ENCODE measurements at places on chromosomes 4 and X.

GRCh38 chrX:132810964-132811712 is 147.3 kb downstream of the HS6ST2 start:
- DNase-seq, result no peak

GRCh38 chr4:139978692-139979091 is 175.3 kb downstream of the MAML3 start:
- DNase-seq, result no peak

- no peak for DNase-seq
Measured at GRCh38 chr4:81509822-81510221, 38.1 kb upstream of the RASGEF1B start.

GRCh38 chr4:26938516-26938915 is 77.9 kb downstream of the STIM2 start:
- DNase-seq, result no peak

GRCh38 chr4:119521268-119521667 is 107.3 kb downstream of the PDE5A start:
- no peak for DNase-seq

GRCh38 chr4:121050300-121050699 is 22.0 kb downstream of the NDNF start:
- DNase-seq, result no peak

GRCh38 chr4:82866706-82867385 is 24.1 kb downstream of the SEC31A start:
- DNase-seq, result no peak

All from ecto neural progenitor cell (in vitro differentiated cells).